Ascending aorta (tissue), 2 donors: ENCODE measurements at places on chromosomes 4 and X.

DNA sequence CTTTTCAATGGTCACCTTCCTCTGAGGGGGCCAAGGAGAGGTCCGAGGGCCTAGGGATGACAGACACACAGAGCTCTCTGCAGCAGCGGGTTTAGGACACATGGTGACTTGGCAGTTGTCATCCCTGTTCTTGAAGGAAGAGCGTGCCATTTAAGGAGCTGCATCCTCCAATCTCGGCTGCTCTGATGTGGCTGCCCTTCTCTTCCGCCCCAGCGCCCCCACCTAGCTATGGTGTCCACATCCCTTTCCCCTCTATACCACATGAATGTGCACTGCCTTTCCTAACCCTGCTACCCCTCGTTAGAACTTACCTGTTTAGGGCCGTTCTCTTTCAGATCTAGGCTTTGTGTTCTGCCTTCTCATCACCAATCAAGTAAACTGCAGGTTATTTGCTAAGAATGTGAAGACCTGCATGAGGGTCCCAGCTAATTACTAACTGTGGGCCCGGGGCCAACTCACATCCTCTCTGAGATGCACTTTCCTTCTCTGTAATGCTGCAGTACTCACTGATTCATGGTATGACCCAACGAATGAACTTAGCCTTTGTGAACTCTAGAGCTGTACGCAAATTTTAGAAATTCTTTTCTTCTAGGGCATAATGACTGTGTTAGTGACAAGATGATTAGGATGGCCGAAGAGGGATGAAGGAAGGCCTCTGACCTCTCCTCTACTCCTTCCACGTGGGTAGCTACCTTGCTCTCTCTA is 38.2 kb downstream of the CHST7 start:
- DNase-seq, result no peak

DNA sequence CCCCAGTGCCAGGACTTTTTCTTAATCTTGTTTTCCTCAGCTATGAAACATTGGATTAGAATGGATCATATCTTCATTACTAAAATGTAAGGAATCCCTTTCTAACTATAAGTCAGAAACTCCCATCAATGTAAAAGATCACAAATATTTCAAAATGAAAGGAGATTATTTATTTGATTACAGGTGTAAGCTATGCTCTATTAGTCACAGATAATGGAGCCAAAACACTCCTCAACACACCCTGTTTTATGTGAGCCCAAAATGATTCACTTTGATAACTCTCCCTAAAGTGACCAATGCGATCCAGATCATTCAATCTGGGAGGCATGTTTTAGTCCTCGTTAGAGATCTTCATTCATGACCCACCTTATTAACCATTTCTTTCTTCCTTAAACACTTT is 566.7 kb upstream of the TENM3 start:
- no peak for DNase-seq

GRCh38 chr4:73258436-73258685 is 237 bp downstream of the ANKRD17 start:
- DNase-seq, result no peak

GRCh38 chrX:54357414-54358377 is at the start of gene WNK3:
Gene WNK3 (minus strand): TSS chrX:54358046.
- peak; percentile 86 for DNase-seq

DNA sequence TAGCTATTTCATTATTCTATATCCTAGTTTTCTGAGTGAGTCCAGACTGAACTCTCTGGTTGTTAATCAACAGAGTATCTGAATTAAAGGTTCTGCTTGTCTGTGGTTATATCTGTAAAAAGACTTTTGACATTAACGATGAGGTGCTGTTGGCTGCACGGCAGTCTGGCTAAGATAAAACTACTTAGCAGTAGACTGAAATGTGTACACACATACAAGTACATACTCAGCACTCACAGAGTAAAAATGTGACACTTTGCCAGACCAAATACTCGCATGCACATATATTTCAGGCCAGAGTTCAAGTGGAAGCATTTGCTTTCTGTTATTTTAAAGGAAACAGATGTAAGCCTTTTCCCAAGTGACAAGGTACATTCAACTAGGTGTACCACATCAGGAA is 80.5 kb downstream of the PRDM5 start:
- no peak for DNase-seq
